CD4-positive, CD25-positive, alpha-beta regulatory T cell (primary cell): ENCODE measurements at places on chromosomes 7 and 10. TPM values are rescaled to one million over a fixed set of nuclear protein-coding genes. Genes with fewer than 3 reads are reported as not detected.

DNA sequence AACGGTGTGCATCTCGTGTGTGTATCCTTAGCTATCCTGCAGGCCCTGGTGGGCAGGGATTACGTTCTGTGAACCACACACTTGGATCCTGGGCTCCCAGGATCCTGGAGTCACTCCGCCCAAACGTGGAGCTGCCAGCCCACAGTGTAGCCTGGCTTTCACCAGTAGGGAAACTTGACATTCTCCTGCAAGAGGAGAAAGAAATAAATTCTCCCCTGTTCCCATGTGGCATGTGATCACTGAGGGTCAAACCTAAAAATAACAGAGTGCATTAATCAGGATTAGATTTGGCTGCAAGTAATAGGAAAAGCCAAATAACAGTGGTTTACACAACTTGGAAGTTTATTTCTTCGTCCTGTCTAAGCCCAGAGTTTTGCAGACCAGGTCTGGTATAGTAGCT is 32.3 kb downstream of the PALD1 start:
- DNase-seq = no peak

TEX47 gene
- not detected for total RNA-seq

GPRIN2 gene
- total RNA-seq = not detected

ASB4 gene
- not detected for total RNA-seq
